ENCODE measurements at places on chromosomes 5 and 9.

GRCh38 chr9:36063804-36064447 lies 27.2 kb downstream of the RECK start:
- H3K27me3 ChIP-seq = no peaks in the 10 kb centered on the region
- no peak overlapping the region for H3K27ac ChIP-seq
- no peak overlapping the region for H3K4me3 ChIP-seq
- peaks cover 18% of the 10 kb centered on the region for H3K36me3 ChIP-seq

DNA sequence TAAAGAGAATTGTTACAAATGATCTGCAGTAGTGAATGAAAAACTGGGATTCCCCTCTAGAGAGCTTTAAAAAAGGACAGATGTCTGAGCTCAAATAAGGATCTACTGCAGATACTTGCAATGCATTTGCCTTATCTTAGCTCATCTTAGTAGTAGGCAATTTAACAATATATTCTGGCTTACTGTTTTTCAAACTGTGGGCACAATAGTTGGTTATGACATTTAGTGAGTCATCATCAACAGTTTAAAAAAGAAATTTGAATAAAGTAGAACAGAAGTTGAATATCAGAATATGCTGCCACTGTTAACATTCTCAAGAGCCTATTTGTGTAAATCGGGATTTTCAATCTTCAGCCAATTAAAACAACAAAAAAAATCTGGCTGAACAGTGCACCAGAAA lies 6.7 kb upstream of the CAST start:
- no peak overlapping the region for H3K4me3 ChIP-seq
- H3K36me3 ChIP-seq = no peaks in the 10 kb centered on the region
- peaks cover 57% of the 10 kb centered on the region for H3K4me1 ChIP-seq
- H3K27ac ChIP-seq = no peak overlapping the region

GRCh38 chr5:108727236-108727650 lies 20.5 kb upstream of the FER start:
- no peaks in the 10 kb centered on the region for H3K36me3 ChIP-seq
- no peak for DNase-seq
- peak overlapping the region; percentile 94 for H3K27ac ChIP-seq
- H3K4me3 ChIP-seq = peak overlapping the region; percentile 75
- H3K4me1 ChIP-seq = peaks cover 31% of the 10 kb centered on the region

- no peak for DNase-seq
- H3K27ac ChIP-seq = no peak overlapping the region
- no peaks in the 10 kb centered on the region for H3K27me3 ChIP-seq
- H3K4me1 ChIP-seq = peaks cover 6% of the 10 kb centered on the region
These were observed 113.8 kb downstream of the RAPGEF6 start for GRCh38 chr5:131521252-131521651.

GRCh38 chr9:133054966-133055365 lies 6.8 kb upstream of the CEL start:
- no peak overlapping the region for H3K27ac ChIP-seq
- no peaks in the 10 kb centered on the region for H3K27me3 ChIP-seq
- H3K4me3 ChIP-seq = no peak overlapping the region
- peaks cover 7% of the 10 kb centered on the region for H3K4me1 ChIP-seq
- H3K36me3 ChIP-seq = peaks cover 34% of the 10 kb centered on the region
- DNase-seq = no peak

DNA sequence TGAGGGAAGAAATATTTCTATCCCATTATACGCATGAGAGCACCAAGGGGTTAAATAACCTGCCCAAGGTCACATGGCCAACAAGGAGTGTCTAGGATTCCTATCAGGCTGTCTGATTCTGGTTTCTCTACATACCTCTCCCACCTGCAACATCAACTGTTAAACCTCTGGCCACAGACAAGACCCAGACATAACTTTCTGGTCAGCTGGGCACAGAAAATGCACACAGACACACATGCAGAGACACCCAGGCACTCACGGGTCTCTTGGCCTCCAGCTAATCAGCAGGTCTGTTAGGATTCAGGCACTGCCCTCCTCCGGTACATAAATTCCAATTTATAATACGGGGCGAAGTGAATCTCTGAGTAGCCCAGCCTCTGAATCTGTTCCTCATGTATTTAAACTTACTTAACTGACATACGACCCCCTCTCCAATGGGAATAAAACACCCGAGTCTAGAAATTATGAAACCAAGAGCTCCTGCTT lies 1.5 kb downstream of the SEPTIN8 start:
- H3K27ac ChIP-seq = peak overlapping the region; percentile 84
- peaks cover 34% of the 10 kb centered on the region for H3K4me1 ChIP-seq
- peak overlapping the region; percentile 76 for H3K4me3 ChIP-seq
- peaks cover 6% of the 10 kb centered on the region for H3K27me3 ChIP-seq
- no peaks in the 10 kb centered on the region for H3K36me3 ChIP-seq
- DNase-seq = no peak

DNA sequence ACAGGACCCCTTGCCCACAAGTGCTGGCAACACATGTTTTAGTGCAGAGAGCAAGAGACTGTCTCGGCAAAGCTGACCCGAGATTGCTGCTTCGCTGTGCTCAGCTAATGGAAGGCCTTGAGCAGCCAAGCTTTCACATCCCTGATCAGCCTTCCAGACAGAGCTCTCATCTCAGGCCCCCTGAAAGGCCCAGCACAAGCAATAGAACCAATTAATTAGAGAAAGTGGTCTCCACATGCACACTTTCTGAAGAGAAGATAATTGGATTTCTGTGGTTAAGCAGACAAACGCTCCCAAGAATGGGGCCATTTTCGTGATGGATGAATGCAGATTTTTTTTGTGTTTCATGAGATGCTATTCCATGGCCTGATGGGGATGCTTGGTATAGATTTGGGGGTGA lies 174.9 kb downstream of the NSG2 start:
- no peak overlapping the region for H3K4me3 ChIP-seq
- no peak overlapping the region for H3K27ac ChIP-seq
- DNase-seq = no peak
- H3K27me3 ChIP-seq = peaks cover 21% of the 10 kb centered on the region
- no peaks in the 10 kb centered on the region for H3K4me1 ChIP-seq

DNA sequence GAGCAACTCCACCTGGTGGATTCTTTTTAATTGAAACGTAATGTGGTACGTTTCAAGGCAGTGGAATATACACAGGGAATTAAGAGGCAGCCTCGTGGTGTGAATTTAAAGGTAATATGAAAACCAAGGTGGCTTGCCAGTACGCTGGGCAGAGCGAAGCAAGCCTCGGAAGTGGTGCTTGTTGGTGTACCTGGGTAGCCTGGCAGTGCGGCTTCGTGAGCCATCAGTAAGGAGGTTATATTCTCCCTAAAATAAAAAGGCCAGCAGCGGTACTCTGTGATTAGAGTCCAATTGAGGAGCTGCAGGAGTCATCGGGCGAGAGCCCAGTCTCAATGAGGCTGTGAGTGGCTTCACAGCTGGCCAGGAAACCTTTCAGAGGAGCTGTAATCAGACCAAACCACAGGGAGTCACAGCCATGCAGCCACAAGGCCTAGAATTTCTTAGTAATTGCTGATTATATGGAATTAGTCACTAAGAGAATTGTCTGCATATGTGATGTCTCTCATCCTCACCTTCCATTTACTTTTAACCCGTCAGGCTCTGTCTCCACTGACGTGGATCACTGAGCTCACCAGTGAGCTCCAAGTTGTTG lies 57.7 kb downstream of the DCP2 start:
- DNase-seq = no peak
- no peaks in the 10 kb centered on the region for H3K27me3 ChIP-seq
- peaks cover 16% of the 10 kb centered on the region for H3K4me1 ChIP-seq

- H3K27ac ChIP-seq = peak overlapping the region; percentile 64
- H3K27me3 ChIP-seq = peaks cover 1% of the 10 kb centered on the region
- no peak overlapping the region for H3K4me3 ChIP-seq
These were observed 203.8 kb upstream of the RAI14 start for GRCh38 chr5:34452170-34452828.

DNA sequence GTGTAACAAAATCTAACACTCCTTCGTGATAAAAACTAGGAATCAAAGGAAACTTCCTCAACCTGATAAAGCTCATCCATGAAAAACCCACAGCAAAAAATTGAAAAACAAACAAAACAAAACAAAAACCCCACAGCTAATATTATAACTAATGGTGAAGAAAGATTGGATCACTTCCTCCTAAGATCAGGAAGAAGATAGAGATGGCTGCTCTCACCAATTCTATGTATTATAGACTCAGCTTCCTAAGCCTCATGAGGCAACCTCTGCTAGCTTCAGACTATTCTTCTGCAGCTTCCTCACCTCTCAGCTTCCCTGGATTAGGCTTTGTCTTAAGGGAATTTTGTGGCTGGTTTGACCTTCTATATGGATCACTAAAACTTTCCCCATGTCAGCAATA lies 40.1 kb downstream of the PHAX start:
- H3K4me1 ChIP-seq = peaks cover 2% of the 10 kb centered on the region
- H3K36me3 ChIP-seq = peaks cover 6% of the 10 kb centered on the region
- DNase-seq = no peak
- peak overlapping the region; percentile 43 for H3K27ac ChIP-seq

DNA sequence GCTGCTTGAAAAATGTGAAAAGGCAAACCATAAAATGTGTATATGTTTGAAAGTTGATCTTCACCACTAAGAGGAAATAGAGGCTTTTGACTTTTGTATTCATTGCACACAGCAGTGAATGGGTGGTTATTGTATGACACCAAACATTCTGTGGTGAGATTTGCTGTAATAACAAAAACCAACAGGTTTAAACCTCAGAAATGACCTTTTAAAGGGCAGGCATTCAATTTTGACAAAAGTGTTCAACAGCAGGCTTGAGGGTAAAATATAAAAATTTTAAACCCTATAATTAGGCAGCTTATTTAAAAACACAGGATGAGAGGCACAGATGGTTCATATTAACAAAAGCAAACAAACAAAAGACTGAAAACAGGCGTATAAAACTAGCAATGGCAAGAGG lies 128.1 kb upstream of the NUDT12 start:
- H3K4me1 ChIP-seq = no peaks in the 10 kb centered on the region
- no peak for DNase-seq
- no peaks in the 10 kb centered on the region for H3K27me3 ChIP-seq
- H3K36me3 ChIP-seq = no peaks in the 10 kb centered on the region
- H3K27ac ChIP-seq = no peak overlapping the region

DNA sequence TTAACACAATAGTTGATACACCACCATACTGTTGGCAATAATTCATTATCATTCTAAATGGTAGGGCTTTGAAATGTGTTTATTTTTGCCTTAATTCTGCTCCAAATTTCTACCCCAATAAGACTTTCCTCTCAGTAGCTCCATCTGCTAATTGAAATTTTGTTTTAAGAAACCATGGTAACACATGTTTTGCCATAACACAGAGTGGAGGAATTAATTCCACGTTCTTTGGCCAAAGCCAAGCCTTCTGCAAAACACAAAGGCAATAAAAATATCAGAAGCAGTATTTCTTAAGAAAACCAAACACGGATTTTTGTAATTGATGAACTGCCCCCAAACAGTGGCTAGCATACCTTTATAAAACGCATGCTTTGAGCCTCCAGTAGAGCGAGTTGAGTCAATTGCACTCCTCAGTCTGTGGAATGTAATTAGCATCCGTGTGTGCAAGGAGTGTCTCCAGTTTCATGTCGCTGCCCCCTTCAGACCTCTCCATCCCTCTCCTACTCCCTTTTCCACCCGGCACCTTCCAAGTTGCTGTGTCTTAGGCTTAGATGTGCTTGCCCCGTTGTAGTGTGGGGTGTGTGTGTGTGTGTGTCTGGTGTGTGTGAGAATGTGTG lies 58.2 kb upstream of the CKS2 start:
- DNase-seq = no peak
- H3K27ac ChIP-seq = no peak overlapping the region
- no peaks in the 10 kb centered on the region for H3K27me3 ChIP-seq
- H3K4me3 ChIP-seq = no peak overlapping the region
- no peaks in the 10 kb centered on the region for H3K36me3 ChIP-seq

GRCh38 chr5:7755958-7756357 lies 95.0 kb downstream of the CFAP90 start:
- H3K4me3 ChIP-seq = no peak overlapping the region
- H3K27me3 ChIP-seq = peaks cover 24% of the 10 kb centered on the region
- DNase-seq = no peak
- peaks cover 3% of the 10 kb centered on the region for H3K4me1 ChIP-seq
- no peaks in the 10 kb centered on the region for H3K36me3 ChIP-seq

DNA sequence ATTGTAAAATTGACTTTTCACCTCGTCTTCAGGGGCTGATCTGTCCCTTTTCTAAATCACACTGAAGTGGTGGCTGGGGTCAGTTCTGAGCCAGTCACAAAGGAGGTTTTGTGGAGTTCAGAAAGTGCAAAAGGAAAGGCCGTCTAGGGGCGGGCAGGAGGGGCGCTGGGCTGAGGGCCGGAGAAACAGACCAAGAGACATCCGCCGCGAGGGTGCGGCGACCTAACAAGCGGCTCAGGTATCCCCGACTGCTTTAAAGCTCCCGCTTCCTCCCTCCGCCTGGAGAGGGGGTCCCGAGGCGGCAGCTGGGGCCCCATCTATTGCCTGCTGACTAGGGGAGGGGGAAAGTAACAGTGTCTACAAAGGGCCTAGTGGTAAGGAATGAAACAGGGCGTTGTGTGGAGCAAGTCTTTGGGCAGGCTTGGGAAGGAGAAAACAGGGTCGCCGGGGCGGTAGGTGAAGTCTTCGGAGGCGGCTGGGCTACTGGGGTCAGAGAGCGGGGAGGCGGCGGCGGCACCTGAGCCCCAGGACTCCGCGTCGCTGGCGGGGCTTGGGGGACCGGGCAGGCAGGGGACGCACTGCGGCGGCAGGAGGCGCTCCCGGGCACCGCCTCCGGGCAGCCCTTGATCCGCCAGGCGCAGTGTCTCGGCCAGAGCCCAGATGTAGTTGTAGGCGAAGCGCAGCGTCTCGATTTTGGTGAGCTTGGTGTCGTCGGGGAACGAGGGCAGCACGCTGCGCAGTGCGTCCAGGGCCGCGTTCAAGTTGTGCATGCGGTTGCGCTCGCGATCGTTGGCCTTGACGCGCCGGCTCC lies 950 bp downstream of the NEUROG1 start:
- peak overlapping the region; percentile 13 for H3K4me3 ChIP-seq
- H3K27me3 ChIP-seq = peaks cover 99% of the 10 kb centered on the region
- no peak for DNase-seq
- H3K4me1 ChIP-seq = peaks cover 7% of the 10 kb centered on the region
- no peaks in the 10 kb centered on the region for H3K36me3 ChIP-seq
- no peak overlapping the region for H3K27ac ChIP-seq

DNA sequence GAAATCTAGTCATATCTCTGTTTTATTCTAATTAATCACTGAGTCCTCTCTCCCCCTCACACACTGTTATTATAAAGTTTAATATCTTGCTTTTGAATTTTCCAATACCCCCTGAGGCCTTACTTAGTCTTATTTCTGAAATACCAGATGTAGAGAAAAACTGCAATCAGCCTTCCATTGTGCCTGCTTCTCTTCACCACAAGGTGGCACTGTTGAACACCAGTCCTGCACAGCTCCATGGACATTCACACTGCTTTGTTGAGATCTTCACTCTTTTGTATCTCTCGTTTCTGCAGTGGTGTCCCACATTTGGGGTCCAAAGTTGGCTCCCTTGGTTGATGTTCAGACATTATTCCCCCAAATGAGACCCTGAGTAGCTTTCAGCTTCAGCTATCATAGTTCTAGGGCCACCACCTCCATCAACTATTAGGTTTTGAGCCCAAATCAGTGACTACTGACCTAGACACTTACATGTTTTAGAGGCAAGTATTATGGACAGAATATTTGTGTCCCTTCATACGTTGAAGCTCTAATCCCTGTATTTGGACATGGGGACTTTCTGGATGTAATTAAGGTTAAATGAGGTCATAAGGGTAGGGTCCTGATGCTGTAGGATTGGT lies 24.3 kb downstream of the BOD1 start:
- H3K36me3 ChIP-seq = peaks cover 33% of the 10 kb centered on the region
- no peaks in the 10 kb centered on the region for H3K4me1 ChIP-seq
- H3K27ac ChIP-seq = no peak overlapping the region
- no peaks in the 10 kb centered on the region for H3K27me3 ChIP-seq

Measured in mesothelial cell of epicardium (in vitro differentiated cells).